HuH-7 (cell line): ENCODE measurements at places on chromosomes 3 and 15.

GRCh38 chr15:74109713-74110112 is 20.7 kb upstream of the ISLR2 start:
- DNase-seq, result no peak

GRCh38 chr3:37628711-37629301 is 232.9 kb upstream of the CTDSPL start:
- no peak for DNase-seq

GRCh38 chr3:60967141-60967540 is 284.1 kb downstream of the FHIT start:
- no peak for DNase-seq

DNA sequence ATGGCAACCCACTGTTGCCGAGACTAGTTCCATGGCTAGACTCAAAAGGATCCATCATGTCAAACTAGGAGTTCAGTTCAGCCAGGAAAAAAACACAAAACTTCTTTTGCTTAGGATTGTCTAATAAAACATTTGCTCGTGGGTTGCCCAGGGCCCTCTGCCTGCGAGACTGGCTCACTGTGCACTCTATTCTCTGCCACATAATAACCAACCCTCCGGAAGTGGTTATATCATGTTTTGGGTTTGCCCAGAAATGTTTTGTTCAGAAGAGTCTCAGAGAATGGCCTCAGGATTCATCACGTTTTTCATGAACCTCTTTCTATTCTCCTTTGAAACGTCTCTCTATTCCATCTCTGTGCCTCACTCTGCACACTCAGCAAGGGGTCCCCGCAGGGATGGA is 216.1 kb downstream of the SV2B start:
- DNase-seq, result no peak
